Activated CD8-positive, alpha-beta memory T cell treated with anti-CD3 and anti-CD28 coated beads for 1 hour (primary cell): ENCODE measurements at places on chromosomes 3 and 15.

DNA sequence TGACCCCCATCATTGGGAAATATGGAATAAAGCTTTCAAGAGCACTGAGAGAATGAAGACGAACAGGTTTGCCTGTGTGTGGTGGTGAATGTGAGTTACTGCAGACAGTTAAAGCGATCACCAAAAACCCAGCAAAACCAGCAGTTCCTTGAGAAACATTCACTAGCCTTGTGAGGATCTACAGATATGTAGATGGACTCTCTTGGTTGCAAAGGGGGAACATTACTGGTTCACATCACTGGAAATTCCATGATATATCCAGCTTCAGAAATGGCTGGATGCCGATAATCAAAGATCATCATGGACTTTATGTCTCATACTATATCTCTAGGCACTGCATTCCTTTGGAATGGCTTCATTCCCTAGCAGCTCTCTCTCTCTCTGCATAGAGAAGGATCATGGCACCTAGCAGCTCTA lies 10.2 kb upstream of the HERC1 start:
- no peak for DNase-seq

- no peak for DNase-seq
Observed at GRCh38 chr3:46429250-46429649, 22.2 kb downstream of the CCRL2 start.

DNA sequence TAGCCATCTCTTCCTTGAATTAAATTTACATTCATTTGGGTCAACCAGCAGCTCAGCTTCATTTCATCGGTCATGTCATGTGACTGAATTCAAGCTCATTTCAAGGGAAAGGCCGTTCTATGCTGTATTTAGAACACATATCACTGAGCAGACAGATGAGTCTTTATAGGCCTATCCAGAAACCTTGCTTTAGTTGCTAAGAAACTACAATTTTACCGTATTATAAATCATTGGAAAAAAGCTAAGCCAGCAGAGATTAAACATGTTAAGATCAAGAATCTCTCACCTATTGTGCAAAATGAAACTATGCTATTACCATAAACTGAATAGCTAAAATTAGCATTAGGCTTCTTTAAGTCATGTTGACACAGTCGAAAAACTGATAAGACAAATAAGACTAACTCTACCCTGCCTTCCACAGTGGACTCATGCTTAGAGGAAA lies 2.2 kb downstream of the NPTN start:
- no peak for DNase-seq

- DNase-seq, result no peak
Observed at GRCh38 chr3:8519156-8519555, 17.5 kb downstream of the LMCD1 start.
